Naive thymus-derived CD4-positive, alpha-beta T cell (primary cell): ENCODE measurements at places on chromosomes 5 and 9. TPM values are rescaled to one million over a fixed set of nuclear protein-coding genes. Genes with fewer than 3 reads are reported as not detected.

- no peaks in the 10 kb centered on the region for H3K4me1 ChIP-seq
- H3K36me3 ChIP-seq, result no peaks in the 10 kb centered on the region
- H3K27me3 ChIP-seq, result no peaks in the 10 kb centered on the region
- DNase-seq, result peak; percentile 68
- no peak overlapping the region for H3K4me3 ChIP-seq
Observed at GRCh38 chr9:98263482-98264357, 8.3 kb upstream of the TBC1D2 start.

Gene GABRA6
- total RNA-seq, result not detected

DNA sequence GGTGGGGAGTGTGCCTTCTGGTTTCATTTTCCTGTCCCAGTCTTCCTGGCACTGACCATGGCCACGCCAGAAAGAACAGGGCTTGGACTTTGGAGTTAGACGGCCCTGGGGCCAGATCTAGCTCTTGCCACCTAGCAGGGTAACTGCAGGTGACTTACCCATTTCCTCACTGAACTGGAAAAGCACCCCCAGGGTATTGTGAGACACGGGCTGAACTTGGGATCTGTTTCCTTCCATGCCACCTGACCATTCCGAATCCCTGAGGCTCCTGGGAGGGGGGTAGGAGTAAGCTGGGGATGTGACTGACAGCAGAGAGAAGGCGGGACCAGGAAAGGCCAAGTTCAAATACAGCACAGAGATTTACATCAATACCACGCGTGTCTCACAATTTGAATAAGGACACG is 9.4 kb downstream of the HNRNPAB start:
- no peak overlapping the region for H3K4me3 ChIP-seq
- DNase-seq, result no peak
- no peaks in the 10 kb centered on the region for H3K27me3 ChIP-seq
- peaks cover 75% of the 10 kb centered on the region for H3K36me3 ChIP-seq
- H3K27ac ChIP-seq, result no peak overlapping the region
- H3K4me1 ChIP-seq, result no peaks in the 10 kb centered on the region

Gene IFNK
- not detected for total RNA-seq

GRCh38 chr9:131233995-131234394 is 42.3 kb downstream of the FAM78A start:
- H3K27ac ChIP-seq, result no peak overlapping the region
- peak overlapping the region; percentile 5 for H3K4me3 ChIP-seq
- no peak for DNase-seq
- H3K4me1 ChIP-seq, result peaks cover 36% of the 10 kb centered on the region
- peaks cover 54% of the 10 kb centered on the region for H3K36me3 ChIP-seq

Gene CDKN2B-AS1
- 0.21 TPM for total RNA-seq

- DNase-seq, result no peak
- peaks cover 8% of the 10 kb centered on the region for H3K36me3 ChIP-seq
- no peak overlapping the region for H3K4me3 ChIP-seq
- no peaks in the 10 kb centered on the region for H3K27me3 ChIP-seq
Observed at GRCh38 chr5:180786531-180787398, 15.8 kb downstream of the MGAT1 start.
